Type B pancreatic cell (in vitro differentiated cells): ENCODE measurements at places on chromosomes 1 and 21. TPM values are rescaled to one million over a fixed set of nuclear protein-coding genes. Genes with fewer than 3 reads are reported as not detected.

ADORA1 gene
- total RNA-seq: 0.40 and 2.7 TPM in 2 replicates

MLLT11 gene
- 9.0 and 17.0 TPM in 2 replicates for total RNA-seq

TMEM52 gene
- total RNA-seq: 1.8 and 3.9 TPM in 2 replicates

LRRC8D gene
- total RNA-seq: 31.1 and 31.9 TPM in 2 replicates

GRCh38 chr1:13817906-13818305 lies 117.9 kb downstream of the PRDM2 start:
- no peaks in the 10 kb centered on the region for H3K27me3 ChIP-seq
- H3K4me3 ChIP-seq: no peak overlapping the region
- no peak overlapping the region for H3K27ac ChIP-seq
- DNase-seq: no peak

GRCh38 chr1:157101149-157101548 lies 1.5 kb upstream of the ETV3L start:
- peaks cover 23% of the 10 kb centered on the region for H3K27me3 ChIP-seq
- no peaks in the 10 kb centered on the region for H3K36me3 ChIP-seq
- peaks cover 17% of the 10 kb centered on the region for H3K4me1 ChIP-seq
- DNase-seq: no peak
- no peak overlapping the region for H3K27ac ChIP-seq

GRCh38 chr21:19557488-19557887 lies 1153.9 kb upstream of the TMPRSS15 start:
- no peaks in the 10 kb centered on the region for H3K36me3 ChIP-seq
- no peaks in the 10 kb centered on the region for H3K4me1 ChIP-seq
- no peak for DNase-seq
- H3K4me3 ChIP-seq: no peak overlapping the region
- no peak overlapping the region for H3K27ac ChIP-seq

DNA sequence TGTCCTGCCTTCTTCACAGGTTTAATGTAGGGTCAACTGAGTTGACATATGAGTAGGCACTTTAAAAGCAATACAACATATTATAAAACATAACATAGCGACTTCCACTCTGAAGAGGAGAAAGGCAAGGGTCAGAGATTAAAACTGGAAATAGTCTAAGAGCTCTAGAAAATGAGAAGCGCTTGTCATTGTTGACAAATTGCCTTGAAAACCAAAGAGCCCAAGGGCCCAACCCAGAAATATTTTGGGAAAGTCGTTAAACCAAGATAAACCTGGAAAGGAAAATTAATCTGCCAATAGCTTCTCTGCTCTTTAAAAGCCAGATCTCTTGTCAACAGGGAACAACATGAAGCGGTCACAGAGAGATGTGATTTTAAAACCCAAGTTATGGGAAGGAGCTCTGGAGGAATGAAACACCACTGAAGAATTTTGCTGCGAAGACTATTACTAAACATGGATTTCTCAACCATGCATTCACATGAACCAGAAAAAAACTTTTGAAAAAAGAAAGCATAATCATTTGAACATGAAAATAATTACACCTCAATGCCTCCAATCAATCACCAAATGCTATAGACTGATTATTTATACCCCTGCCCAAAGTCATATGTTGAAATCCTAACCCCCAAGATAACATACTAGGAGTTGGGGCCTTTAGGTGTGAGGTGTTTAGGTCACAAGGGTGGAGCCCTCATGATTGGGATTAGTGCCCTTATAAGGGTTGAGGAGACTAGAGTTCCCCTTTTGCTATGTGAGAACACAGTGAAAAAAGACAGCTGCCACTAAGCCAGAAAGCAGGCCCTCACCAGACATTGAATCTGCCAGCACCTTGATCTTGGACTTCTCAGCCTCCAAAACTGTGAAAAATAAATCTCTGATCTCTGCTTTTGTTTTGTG lies 33.0 kb upstream of the MTF1 start:
- H3K4me1 ChIP-seq: no peaks in the 10 kb centered on the region
- H3K36me3 ChIP-seq: no peaks in the 10 kb centered on the region
- H3K27me3 ChIP-seq: no peaks in the 10 kb centered on the region
- peak overlapping the region; percentile 2 for H3K27ac ChIP-seq

DNA sequence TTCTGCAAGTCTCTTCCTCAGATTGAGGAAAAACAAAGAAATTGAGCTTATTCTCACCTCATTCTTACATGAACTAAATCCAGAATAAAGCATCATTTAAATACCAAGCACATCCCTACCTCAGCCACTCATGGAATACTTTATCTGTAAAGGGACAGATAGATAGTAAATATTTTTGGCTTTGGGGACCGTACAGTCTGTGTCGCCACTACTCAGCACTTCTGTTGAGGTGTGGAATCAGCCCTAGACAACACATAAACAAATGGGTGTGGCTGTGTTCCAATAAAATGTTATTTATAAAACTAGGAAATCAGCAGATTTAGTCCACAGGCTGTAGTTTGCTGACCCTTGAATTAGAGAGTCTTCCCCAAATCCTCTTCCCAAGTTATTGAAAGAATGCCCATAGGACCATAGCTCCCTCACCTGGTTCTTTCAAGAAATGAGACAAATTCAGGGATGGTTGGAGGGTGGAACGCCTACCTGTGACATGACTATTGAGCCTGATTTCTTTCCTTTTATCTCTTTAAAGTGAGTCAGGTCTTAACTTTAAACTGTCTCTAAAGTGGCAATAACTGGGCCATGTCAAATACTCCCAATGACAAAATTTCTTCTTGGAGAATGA lies 878.5 kb downstream of the USP25 start:
- H3K36me3 ChIP-seq: peaks cover 15% of the 10 kb centered on the region
- H3K27ac ChIP-seq: no peak overlapping the region
- H3K27me3 ChIP-seq: no peaks in the 10 kb centered on the region
- no peak overlapping the region for H3K4me3 ChIP-seq

GRCh38 chr1:68811806-68812205 lies 314.9 kb upstream of the DEPDC1 start:
- H3K36me3 ChIP-seq: no peaks in the 10 kb centered on the region
- no peak for DNase-seq
- H3K27me3 ChIP-seq: no peaks in the 10 kb centered on the region
- H3K27ac ChIP-seq: no peak overlapping the region
- H3K4me3 ChIP-seq: no peak overlapping the region

- H3K4me3 ChIP-seq: no peak overlapping the region
- no peak overlapping the region for H3K27ac ChIP-seq
- no peaks in the 10 kb centered on the region for H3K36me3 ChIP-seq
- H3K4me1 ChIP-seq: peaks cover 7% of the 10 kb centered on the region
- DNase-seq: no peak
Observed at GRCh38 chr21:40615505-40616376, 231.2 kb downstream of the DSCAM start.

GRCh38 chr1:117899801-117900200 lies 29.6 kb downstream of the GDAP2 start:
- H3K4me1 ChIP-seq: no peaks in the 10 kb centered on the region
- DNase-seq: no peak
- H3K27me3 ChIP-seq: no peaks in the 10 kb centered on the region
- H3K4me3 ChIP-seq: no peak overlapping the region
- H3K27ac ChIP-seq: no peak overlapping the region
- peaks cover 23% of the 10 kb centered on the region for H3K36me3 ChIP-seq

DNA sequence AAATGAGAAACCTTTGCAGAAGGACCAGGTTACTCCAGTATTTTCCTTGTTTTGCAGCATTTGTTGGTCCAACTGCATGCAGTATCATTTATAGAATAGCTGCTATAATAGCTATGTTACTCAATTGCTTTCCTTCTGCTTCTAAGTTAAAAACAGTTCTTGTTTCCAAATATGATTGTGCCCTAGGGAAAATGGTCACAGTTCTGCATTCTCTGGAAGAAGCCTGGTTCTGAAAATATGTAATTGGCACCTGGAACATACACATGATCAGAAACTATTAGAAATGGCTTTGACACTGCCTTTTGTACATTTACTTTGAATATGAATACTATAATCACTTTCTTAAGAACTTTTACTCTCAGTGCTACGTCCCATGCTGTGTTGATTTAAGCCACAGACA lies 33.6 kb downstream of the HENMT1 start:
- H3K36me3 ChIP-seq: peaks cover 3% of the 10 kb centered on the region
- no peaks in the 10 kb centered on the region for H3K4me1 ChIP-seq
- H3K27me3 ChIP-seq: no peaks in the 10 kb centered on the region
- H3K4me3 ChIP-seq: no peak overlapping the region

DNA sequence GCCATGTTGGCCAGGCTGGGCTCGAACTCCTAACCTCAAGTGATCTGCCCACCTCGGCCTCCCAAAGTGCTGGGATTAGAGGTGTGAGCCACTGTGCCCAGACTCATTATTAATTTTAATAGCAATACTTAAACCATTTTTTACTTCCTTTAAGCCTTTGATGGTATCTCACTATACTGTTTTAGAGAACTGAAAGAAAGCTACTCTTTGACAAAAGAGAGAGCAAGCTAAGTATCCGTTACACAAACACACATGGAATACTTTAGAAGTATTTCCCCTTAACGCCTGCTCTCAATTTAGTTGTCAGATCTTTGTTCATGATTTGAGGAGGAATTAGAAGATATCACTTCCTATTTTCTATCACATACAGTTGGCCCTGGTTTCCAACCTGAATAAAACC lies 189.4 kb downstream of the COP1 start:
- H3K4me1 ChIP-seq: no peaks in the 10 kb centered on the region
- H3K36me3 ChIP-seq: peaks cover 13% of the 10 kb centered on the region
- no peak overlapping the region for H3K27ac ChIP-seq
- no peaks in the 10 kb centered on the region for H3K27me3 ChIP-seq
- H3K4me3 ChIP-seq: no peak overlapping the region
- no peak for DNase-seq

DNA sequence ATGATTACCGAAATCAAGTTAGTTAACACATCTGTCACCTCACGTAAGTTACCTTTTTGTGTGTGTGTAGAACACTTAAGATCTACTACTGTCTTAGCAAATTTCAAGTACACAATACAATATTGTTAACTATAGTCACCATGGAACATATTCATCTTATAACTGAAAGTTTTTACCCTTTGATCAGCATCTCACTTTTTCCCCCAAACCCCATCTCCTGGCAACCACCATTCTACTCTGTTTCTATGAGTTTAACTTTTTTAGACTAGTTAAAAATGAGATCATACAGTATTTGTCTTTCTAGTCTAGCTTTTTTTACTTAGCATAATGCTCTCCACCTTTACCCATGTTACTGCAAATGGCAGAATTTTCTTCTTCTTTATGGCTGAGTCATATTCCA lies 124.7 kb downstream of the RABGAP1L start:
- no peak overlapping the region for H3K4me3 ChIP-seq
- DNase-seq: no peak
- H3K4me1 ChIP-seq: no peaks in the 10 kb centered on the region
- H3K27ac ChIP-seq: no peak overlapping the region
- H3K27me3 ChIP-seq: no peaks in the 10 kb centered on the region
